Activated gamma-delta T cell (primary cell): ENCODE measurements at places on chromosomes 6 and 20.

DNA sequence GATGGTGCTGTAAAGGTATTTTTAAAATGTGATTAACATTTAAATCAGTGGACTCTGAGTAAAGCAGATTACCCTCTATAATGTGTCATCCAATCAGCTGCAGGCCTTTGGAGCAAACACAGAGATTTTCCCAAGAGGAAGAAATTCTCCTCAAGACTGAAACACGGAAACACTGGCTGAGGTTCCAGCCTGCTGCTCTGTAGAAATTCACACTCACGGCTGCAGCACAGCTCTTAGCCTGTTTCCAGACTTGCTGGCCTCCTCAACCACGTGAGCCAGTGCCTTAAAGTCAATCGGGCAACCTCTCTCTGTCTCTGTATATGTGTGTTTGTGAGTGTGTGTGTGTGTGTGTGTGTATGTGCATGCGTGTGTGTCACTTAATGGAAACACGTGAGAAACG, 41.1 kb downstream of the PDE10A start:
- DNase-seq = no peak

DNA sequence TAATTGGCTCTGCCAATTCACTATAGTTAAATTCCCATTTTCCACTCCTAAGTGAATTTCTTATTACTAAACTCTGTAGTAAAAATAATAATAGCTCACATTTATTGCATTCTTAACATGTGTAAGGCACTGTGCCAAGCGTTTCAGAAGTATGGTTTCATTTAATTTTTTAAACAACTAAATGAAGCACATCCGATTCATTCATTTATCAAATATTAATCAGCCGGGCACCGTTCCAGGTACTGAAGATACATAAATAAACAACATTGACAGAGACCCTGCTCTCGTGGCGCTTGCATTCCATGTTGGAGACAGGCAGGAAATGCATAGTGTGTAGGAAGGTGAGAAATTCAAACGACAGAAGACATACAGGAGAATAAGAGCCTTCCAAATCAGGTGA, 423.2 kb upstream of the JARID2 start:
- no peak for DNase-seq

GRCh38 chr6:157668009-157668401, 155.0 kb upstream of the SNX9 start:
- DNase-seq = no peak

DNA sequence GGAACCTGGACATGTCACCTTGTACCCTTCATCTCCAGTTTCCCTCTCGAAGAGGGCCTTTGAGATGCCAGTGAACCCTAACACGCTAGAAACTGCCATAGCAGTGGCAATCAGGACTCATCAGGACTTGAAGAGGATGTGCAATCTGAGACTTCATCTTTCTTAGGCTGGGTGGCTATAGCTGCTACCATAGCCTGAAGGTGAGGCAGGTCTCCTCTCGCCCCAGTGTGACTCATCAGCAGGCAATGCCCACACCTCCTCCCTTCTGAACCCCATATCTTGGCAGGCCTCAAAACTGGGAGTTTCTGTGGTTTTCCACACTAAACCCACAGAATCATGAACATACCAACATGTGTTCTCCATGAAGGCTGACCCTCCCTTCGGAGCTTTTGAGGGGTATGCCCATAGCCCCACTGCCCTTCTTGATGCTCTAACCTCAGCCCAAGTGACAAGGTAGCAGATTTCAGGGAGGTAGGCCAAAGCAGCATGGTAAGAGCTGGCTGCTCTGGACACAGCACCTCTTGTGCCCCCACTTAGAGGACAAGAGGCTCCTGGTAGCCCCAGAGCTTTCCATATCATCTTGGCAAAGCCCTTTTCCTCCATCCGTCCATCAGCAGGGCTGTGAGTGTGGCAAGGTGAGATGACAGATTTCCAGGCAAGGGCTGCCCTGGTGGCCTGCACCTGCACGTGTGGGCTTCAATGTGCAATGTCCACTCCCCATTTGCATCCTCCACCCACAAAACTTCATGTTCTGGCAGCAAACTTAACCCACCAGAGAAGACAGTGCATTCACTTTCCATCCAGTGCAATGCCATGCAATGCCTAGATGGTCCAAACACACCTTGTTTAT, 2.6 kb downstream of the BLCAP start:
- DNase-seq = no peak

DNA sequence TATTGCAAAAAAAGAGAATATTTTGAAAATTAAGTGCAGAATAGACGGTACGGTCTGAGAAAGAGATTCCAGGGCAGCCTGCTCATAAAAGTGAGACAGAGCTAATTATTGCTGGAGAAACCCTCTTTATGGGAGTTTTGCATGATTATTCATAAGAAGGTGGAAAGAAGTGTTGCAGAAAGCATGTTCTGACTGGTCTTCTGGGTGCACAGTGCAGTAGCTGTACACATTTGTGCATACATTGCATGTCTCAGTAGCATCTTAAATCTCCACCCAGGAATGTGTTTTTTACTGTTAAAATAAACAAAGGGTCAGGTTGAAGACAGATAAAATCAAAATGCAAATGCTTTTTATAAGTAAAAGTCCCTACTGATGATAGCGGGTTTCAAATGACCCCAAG, 1813.6 kb upstream of the DEFB115 start:
- no peak for DNase-seq

DNA sequence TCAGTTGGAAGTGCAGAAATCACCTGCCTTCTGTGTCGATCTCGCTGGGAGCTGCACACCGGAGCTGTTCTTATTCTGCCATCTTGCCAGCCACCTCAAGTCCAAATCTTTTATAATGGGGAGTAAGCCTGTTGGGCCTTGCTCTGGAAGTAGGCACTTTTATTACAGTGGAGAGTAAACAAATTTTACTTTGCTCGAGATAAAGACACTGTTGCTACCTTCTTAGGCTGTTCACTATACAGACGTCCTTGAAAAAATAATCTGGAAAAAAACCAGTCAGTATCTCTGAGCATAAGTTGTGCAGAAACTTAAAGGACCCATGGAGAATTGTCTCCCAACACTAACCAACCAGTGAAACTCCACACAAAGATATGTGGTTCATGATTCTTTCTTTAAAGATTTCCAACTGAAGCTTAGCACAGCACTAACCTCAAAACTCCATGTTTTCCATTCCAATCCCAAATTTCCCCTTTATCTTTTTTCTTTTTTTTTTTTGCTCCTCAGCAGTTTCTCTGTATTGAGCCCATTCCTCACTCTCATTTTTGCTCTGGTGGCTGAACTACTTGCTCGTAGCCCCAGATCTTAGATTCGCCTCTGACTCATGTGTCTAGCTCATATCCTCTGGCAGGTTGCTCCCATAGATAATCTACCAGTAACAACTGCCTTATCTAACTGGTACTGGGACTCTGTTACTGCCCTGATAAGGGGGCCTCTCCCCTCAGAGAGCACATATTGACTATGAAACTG, 34.3 kb upstream of the COL9A1 start:
- DNase-seq = no peak

DNA sequence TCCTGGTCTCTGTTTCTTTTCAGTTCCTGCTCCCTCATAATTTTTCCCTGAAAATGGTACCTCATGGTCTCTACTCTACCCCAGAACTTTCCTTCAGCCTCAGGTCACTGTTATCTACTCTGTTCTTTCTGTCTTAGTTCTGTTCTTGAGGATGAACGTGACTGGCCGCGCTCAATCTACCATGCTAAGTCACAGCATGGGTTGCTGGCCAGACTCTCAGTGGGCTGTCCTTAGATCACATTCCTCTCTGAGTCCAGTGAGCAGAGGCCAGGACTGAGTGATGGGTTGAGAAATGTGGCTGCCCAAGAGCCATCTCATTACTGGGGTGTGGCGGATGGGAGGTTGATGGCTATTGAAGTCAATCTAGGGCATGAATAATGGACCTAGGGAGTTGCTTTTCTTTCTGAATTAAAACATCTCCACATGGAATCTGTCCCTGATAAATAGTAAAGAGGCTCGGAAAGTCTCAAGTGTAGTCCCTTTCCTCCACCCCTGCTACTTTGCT, 164.0 kb upstream of the DTNBP1 start:
- DNase-seq = no peak

- no peak for DNase-seq
Observed at GRCh38 chr6:25150031-25150430, 129.1 kb upstream of the CARMIL1 start.

DNA sequence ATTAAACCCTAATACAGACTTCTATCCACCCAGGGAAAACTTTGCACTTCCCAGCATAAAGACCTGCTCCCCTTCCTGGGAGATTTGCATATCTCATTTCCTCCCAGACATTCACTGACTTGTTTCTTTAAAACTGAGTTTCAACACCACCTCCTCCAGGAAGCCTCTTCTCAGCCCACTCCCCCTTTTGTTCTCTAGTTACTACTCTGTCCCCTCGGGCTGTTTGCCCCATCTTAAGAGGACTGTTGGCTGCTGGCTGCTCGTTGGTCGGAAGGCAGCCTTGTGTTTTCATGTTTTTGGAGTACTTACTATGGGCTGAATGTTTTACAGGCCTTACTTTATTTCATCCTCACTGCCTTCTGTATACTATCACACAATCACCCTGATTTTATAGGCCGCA, 6.6 kb downstream of the ARHGAP40 start:
- no peak for DNase-seq

DNA sequence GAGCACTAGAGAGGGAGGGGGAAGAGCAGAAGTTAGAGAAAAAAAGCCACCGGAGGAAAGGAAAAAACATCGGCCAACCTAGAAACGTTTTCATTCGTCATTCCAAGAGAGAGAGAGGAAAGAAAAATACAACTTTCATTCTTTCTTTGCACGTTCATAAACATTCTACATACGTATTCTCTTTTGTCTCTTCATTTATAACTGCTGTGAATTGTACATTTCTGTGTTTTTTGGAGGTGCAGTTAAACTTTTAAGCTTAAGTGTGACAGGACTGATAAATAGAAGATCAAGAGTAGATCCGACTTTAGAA, 2.0 kb downstream of the ID4 start:
- no peak for DNase-seq

GRCh38 chr20:37413023-37413334, 67.0 kb downstream of the SRC start:
- no peak for DNase-seq

- DNase-seq = no peak
Observed at GRCh38 chr6:111700135-111700690, 94.5 kb upstream of the TRAF3IP2 start.

- DNase-seq = no peak
Observed at GRCh38 chr6:89970609-89971337, 76.5 kb downstream of the GJA10 start.

- DNase-seq = no peak
Observed at GRCh38 chr6:167565884-167566599, 241.2 kb downstream of the TTLL2 start.

- DNase-seq = no peak
Observed at GRCh38 chr20:9059931-9060330, 9.0 kb upstream of the PLCB4 start.

DNA sequence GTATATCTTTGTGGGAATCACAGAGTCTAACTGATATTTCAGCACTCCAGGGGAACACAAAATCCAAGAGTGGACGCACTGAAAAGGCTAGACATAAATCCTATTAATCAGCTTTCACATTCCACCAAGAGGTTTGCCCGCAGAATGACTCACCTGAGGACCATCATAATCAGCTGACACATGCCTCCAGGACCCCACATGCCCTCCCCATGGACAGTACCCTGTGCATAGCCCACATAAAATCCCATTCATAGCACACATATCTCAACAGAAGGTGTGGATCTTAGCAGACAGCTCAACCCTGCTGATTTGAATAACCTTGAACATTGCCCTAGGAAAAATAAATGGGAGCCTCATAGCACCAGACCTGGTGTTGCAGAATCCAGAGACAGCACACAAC, 246.8 kb upstream of the TENT5A start:
- no peak for DNase-seq

- DNase-seq = no peak
Observed at GRCh38 chr6:19432966-19433498, 404.1 kb upstream of the ID4 start.

- DNase-seq = no peak
Observed at GRCh38 chr6:83870649-83871048, 11.2 kb downstream of the CYB5R4 start.

DNA sequence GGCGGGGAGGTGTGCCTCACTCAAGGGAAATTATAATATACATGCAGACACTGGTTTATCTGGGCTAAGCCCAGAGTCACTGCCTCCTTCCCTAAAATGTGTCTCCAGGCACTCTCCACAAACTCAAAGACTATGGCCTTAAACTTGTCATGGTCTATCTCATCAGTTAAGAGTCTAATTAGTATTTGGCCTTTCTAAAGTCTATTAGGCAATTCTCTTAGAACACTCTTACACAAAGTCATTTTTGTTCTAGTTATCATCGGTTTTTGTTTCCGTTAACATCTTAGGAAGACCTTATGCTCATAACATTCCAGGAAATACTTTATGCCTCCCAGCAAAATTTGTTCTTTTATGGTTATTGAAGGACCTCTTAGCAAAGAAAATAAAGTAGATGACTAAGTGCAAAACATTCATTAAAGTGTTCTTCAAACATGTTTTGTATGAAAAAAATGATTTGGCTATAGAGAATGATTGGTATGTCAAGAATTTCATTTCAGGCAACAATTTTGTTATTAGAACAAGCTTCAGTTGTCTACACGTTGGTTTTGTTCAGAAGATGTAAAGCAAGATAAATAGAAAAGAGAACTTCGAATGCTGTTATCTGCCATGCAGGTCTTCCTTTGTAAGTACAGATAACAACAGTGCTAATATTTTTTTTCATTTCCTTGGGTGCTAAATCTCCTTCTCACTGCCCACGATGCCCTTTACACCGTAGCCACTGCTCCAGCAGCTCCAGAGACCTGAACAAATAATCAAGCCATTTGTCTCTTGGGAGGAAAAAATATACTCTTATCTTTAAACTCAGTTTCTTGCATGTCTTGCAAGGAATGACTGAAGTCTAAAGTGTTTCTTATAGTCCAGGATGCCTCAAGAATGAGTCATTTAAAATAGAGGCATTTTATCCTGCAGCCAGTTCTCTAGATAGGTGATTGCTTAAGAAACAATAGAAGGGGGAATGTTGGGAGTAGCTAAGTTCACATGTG, 170.4 kb downstream of the HTR1B start:
- DNase-seq = no peak

DNA sequence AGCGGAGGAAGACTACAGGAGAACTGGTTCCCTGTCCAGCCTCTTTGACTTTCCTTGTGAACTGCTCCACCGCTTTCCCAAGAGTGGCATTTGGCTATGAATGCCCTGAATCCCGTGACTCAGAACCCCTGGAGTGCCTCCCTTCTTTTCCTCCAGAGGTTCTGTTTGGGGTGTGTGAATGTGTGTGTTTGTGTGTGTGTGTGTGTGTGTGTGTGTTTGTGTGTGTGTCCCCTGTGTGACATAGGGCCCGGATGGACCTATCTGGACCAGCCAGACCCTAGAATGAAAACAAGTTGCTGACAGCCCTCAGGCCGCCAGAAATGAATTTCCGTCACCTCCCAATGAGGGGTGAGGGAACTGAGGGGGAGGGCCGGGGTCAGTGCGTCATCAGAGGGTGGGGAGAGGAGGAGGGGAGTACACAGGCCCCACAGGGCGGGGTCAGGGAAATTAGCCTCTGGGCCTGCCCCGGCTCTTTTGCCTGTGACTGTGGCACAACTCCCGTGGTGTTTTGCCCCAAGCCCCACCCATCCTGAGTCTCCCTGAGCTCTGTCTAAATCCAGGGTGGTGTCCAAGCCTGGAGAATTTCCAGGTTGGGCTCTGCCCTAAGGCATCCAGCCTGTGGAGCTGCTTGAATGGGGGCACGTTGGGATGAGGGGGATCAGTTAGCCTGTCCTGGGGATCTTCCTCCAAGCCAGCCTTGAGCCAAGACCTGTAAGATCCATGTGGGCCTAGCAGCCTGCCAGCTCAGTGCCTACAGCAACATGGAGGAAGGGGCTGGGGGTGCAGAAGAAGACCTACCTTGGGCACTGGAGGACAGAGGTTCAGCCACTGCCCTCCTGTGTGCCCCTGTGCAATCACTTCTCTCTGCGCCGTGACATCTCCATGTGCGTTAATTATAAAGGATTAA, 15.2 kb upstream of the MRPS18A start:
- no peak for DNase-seq
